Body of pancreas (tissue), 4 donors: ENCODE measurements at places on chromosomes 7 and 10. TPM values are rescaled to one million over a fixed set of nuclear protein-coding genes. Genes with fewer than 3 reads are reported as not detected.
A peak's percentile ranks its signal among the peaks of the same experiment; 100 is the strongest.

The ATOH7 gene
- total RNA-seq: not detected

The LGI1 gene
- not detected for total RNA-seq

The PCBD1 gene
- total RNA-seq: 67.7 TPM

The ZP3 gene
- 3.3 TPM for total RNA-seq

The HMX3 gene
- total RNA-seq: not detected

The NKX2-3 gene
- total RNA-seq: 2.9 TPM

GRCh38 chr10:30813872-30814481 is 184.4 kb upstream of the LYZL2 start:
- DNase-seq: no peak
- no peak overlapping the region for H3K27ac ChIP-seq
- H3K36me3 ChIP-seq: no peaks in the 10 kb centered on the region
- no peak overlapping the region for H3K4me3 ChIP-seq
- H3K4me1 ChIP-seq: no peaks in the 10 kb centered on the region

DNA sequence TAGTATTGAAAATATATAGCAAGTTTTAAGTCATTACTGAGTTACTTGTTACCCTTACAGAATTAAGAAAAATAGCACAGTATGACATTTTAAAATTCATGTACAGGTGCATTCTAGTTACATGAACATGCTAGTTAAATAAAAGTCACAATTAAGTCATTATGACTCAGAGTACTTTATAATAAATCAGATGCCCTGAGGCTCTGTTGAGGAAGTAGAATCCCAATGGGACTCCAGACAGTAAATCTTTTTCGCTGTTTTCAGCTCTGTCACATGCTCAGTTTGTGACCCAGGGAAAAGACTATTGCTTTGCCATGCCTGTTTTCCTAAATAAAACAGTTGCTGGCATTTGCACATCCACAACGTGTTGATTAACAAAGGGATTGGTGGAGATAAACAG is 21.0 kb downstream of the NUDT13 start:
- no peak overlapping the region for H3K4me3 ChIP-seq
- H3K36me3 ChIP-seq: peaks cover 35% of the 10 kb centered on the region
- H3K27ac ChIP-seq: no peak overlapping the region
- H3K4me1 ChIP-seq: no peaks in the 10 kb centered on the region
- no peak for DNase-seq

DNA sequence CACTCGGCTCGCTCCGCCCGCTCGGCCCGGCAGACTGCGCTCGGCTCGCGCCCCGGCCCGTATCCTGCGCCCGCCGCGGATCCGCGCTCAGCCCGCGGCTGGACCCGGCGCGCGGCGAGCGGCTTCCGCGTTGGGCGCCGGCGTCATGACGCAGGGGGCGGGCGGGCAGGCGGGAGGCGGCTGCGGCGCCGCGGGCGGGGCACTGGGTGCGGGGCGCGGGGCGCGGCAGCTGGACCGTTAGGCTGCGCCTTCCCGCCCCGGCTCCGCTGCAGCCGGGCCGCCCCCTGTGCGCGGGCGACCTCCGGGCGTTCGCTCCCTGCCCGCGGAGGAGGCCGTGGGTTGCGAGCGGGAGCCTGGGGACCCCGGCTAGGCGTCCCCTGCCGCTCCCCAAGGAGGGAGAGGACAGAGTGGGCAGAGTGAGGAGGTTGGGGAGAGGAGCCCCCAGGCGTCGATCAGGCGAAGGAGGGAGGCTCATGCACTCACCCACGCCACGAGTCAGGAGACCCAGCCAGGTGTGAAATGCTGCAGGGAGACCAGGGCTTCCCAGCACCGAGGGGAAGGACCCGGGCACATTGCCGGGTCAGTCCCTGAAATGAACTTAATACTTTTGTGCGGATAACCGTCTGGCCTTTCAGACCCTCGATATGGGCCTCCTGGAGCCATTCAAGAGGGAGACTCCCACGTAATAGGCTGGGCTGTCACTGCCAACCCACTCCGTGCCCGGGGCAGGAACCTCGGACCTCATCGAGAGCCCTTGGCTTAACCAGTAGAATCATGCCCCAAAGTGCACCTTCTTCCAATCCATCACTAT is at the start of gene PIP4K2A:
TSS of gene PIP4K2A (minus strand) at position 100 of the 811 bp plus-strand sequence. CDS start 252 bp downstream, outside the sequence.
- H3K27me3 ChIP-seq: no peaks in the 10 kb centered on the region
- DNase-seq: peak; percentile 68
- peaks cover 28% of the 10 kb centered on the region for H3K4me1 ChIP-seq
- peak within 1 kb of the TSS; percentile 75 for H3K27ac ChIP-seq

DNA sequence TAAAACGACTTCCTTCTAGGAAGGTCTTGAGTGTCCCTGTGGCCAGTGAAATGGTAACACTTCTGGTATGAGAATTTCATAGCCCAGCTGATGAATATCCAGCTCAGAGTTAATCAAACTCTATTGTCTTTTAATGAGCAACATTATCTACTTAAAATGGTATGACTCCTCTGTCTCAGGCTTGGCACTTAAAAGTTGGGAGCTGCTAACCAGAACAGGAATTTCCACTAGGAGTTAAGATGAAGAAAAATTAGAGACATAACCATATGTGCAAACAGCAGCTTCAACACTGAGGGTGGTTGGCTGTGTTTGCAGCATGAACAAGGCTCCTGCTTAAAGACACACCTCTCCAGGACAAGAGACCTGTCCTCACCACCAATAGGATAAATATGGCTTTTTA is 46.8 kb downstream of the CH25H start:
- peaks cover 4% of the 10 kb centered on the region for H3K4me1 ChIP-seq
- H3K4me3 ChIP-seq: no peak overlapping the region
- no peak for DNase-seq
- no peaks in the 10 kb centered on the region for H3K27me3 ChIP-seq
- H3K27ac ChIP-seq: no peak overlapping the region

- H3K4me3 ChIP-seq: no peak overlapping the region
- no peaks in the 10 kb centered on the region for H3K36me3 ChIP-seq
- peak; percentile 8 for DNase-seq
- H3K27me3 ChIP-seq: no peaks in the 10 kb centered on the region
Measured at GRCh38 chr7:11831156-11831735, 752 bp downstream of the THSD7A start.

DNA sequence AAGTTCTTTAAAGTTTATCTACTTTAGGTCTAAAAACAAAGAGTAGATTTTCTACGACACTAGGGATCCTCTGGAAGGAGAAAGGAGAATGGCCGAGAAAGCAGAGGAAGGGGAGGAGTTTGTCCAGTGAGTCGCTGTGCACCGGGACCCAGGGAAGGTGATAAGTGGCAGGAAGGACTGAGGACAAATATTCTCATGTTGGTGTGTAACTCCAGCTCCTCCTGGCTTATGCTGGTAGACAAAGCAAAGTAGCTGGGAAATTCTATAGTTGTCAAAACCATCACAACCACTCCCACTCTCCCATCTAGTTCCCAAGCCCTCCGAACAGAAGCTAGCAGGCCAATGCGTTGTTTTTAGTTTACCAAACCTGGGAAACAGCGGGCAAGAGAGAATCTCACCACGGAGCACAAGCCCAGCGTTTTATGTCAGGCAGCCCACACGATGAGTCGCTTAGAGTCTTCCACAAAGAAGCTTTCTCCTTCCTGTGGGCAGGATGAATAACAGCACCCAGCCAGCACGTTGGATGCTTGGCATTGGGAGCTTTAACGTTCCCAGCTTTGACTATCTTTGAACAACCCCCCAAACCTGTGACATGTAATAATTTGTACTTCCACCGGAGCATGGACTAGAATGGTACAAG is 32.9 kb upstream of the JCAD start:
- no peaks in the 10 kb centered on the region for H3K27me3 ChIP-seq
- DNase-seq: no peak
- H3K36me3 ChIP-seq: no peaks in the 10 kb centered on the region
- H3K4me3 ChIP-seq: no peak overlapping the region

- H3K27me3 ChIP-seq: no peaks in the 10 kb centered on the region
- H3K4me1 ChIP-seq: peaks cover 13% of the 10 kb centered on the region
- peaks cover 9% of the 10 kb centered on the region for H3K36me3 ChIP-seq
Measured at GRCh38 chr7:47428768-47429472, 153.0 kb downstream of the TNS3 start.

- H3K36me3 ChIP-seq: no peaks in the 10 kb centered on the region
- H3K27ac ChIP-seq: no peak overlapping the region
- H3K4me1 ChIP-seq: peaks cover 27% of the 10 kb centered on the region
- no peaks in the 10 kb centered on the region for H3K27me3 ChIP-seq
Measured at GRCh38 chr10:33258967-33259366, 75.5 kb downstream of the NRP1 start.

GRCh38 chr7:129807863-129808262 is 144.9 kb downstream of the UBE2H start:
- H3K27ac ChIP-seq: no peak overlapping the region
- no peak for DNase-seq
- peaks cover 23% of the 10 kb centered on the region for H3K4me1 ChIP-seq
- H3K36me3 ChIP-seq: no peaks in the 10 kb centered on the region

DNA sequence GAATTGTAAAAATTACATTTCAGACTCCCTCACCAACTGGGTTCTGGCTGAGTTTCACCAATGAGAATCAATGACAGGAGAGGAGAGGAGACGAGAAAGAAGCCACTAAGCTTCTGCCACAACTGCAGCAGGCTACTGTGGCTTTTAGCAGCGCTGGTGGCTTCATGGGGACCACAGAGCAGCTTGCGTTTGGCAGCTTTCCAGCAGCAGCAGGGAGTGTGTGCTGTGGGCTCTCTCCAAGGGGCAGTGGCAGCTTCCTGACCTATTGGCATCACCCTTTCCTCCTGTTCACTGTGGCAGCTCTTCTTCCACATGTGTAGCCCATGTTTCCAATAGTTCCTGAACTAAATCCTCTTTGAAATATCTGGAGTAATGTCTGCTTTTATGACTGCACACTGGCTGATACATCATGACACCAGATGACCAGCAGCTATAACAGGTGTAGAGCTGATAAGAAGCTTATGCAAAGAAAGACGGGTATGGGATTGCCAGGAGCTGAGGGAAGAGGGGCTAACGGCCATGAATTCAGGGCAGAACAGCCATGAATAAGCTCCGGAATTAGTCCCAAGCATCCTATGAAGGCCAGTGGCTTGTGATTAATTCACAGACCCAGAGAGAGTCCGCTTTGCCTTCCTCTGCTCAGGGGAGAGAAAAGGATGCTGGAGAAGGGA is 46.8 kb downstream of the KCNH2 start:
- H3K36me3 ChIP-seq: no peaks in the 10 kb centered on the region
- no peaks in the 10 kb centered on the region for H3K27me3 ChIP-seq
- no peak for DNase-seq
- H3K4me1 ChIP-seq: no peaks in the 10 kb centered on the region

DNA sequence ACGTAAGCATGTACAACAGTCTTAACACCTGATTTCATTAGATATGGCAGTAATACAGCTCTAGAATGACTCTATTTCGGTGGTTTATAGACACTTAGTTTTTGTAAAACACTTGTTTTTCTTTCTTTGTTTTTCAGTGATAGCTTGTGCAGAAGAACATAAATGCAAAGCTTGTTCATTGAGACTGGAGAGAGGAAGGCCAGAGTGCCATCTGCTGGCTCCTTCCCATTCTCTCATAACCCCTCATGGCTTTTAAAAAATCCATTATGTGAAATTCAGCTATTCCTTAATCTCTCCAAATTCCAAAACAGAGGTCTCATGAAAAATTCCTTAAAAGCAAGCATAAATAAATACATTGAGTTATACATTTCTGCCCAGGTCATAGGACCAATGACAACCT is 76.3 kb downstream of the CACNB2 start:
- H3K36me3 ChIP-seq: no peaks in the 10 kb centered on the region
- no peak for DNase-seq
- H3K4me1 ChIP-seq: peaks cover 35% of the 10 kb centered on the region
- H3K27me3 ChIP-seq: no peaks in the 10 kb centered on the region

- no peak overlapping the region for H3K4me3 ChIP-seq
- no peak overlapping the region for H3K27ac ChIP-seq
- H3K27me3 ChIP-seq: no peaks in the 10 kb centered on the region
- no peaks in the 10 kb centered on the region for H3K36me3 ChIP-seq
- H3K4me1 ChIP-seq: no peaks in the 10 kb centered on the region
- DNase-seq: no peak
Measured at GRCh38 chr10:1366322-1366691, 310.1 kb downstream of the WDR37 start.

GRCh38 chr7:89012016-89012415 is 216.5 kb upstream of the TEX47 start:
- no peaks in the 10 kb centered on the region for H3K36me3 ChIP-seq
- H3K4me1 ChIP-seq: no peaks in the 10 kb centered on the region
- H3K27me3 ChIP-seq: no peaks in the 10 kb centered on the region
- no peak overlapping the region for H3K4me3 ChIP-seq
- no peak for DNase-seq

DNA sequence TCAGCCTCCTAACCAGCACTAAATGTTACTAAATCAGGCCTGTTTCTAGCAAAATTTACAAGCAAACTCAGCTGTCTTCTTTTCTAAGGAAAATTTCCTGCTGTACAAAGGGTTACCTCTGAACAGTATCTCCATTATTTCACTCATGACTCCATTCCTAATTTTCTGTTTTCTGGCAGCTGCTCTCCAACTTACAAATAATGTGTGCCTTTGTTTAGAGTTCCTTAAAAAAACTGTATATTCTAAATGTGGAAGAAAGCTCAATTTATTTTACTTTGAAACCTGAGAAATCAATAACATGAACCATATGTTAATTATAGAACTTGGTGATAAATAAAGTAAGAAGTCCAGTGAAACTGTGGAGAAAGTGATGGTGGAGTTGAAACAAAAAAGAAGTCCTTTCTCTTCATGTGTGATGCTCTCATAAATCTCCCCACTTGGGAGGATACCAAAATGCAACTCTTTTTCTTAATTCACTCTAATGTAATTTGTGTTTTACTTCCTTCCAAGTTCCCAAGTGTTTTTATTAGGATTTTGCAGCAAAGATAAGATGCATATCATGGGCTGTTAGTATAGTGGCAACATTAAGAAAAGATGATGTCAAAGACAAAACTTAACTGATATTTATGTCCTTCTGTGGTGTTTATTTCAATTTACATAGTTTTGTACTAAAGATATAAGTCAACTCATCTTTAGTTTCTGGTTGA is 74.8 kb downstream of the CDK6 start:
- no peak for DNase-seq
- H3K4me3 ChIP-seq: no peak overlapping the region
- H3K27me3 ChIP-seq: no peaks in the 10 kb centered on the region
- no peaks in the 10 kb centered on the region for H3K36me3 ChIP-seq
- peaks cover 12% of the 10 kb centered on the region for H3K4me1 ChIP-seq

GRCh38 chr7:19305698-19306097 is 160.5 kb upstream of the FERD3L start:
- no peak overlapping the region for H3K4me3 ChIP-seq
- H3K4me1 ChIP-seq: no peaks in the 10 kb centered on the region
- H3K27me3 ChIP-seq: no peaks in the 10 kb centered on the region
- DNase-seq: no peak
- H3K27ac ChIP-seq: no peak overlapping the region
- no peaks in the 10 kb centered on the region for H3K36me3 ChIP-seq
